IPS DF 19.7 (cell line): ENCODE measurements at places on chromosomes 4 and X.

DNA sequence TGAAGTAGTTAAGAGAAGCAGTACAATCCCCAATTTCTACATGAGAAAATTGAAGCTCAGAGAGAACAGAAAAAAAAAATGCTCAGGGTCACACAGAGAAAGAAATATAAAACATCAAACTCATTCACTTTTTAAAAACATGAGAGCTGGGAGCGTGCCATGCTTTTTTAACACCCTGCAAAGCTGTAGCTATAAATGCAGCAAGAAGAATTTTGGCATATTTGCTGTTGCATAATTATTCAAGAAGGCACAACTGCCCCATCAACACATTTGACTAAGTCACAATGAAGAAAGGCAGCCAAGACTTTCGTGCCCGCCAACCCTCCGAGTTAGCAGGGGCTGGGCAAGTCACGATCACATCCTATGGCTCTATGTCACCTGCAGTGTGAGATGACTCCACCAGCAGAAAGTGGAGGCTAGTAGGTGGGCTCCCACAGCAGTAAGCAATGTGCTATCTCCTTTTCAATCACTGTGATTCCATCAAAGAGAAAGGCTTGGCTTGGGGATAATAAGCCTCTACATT lies 214.8 kb downstream of the DHX15 start:
- DNase-seq: no peak

DNA sequence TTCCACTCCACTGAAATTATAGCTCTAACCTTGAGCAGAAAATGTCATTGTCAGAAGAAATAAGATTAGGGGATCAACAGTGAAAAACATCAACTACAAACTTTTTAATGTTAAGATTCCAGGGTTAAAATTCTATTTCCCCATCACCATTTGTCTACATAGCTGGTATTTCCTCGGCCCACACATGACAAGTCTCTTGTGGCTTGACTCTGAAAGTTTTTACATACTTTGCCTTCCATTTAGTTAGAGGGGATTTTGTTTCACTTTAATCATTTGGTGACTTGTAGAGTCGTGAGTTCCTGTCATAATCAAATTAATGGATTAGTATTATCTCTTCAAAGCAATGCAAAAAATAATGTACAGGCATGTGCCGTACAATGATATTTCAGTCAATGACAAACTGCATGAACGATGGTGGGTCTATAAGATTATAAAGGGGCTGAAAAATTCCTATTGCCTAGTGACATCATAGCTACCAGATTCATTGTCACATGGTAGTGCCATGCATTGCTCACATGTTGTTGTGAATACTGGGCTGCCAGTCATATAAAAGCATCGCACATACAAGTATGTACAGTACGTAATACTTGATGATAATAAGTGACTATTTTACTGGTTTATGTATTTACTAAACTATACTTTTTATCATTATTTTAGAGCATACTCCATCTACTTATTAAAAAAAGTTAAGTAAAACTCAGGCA lies 72.0 kb downstream of the ING2 start:
- no peak for DNase-seq

DNA sequence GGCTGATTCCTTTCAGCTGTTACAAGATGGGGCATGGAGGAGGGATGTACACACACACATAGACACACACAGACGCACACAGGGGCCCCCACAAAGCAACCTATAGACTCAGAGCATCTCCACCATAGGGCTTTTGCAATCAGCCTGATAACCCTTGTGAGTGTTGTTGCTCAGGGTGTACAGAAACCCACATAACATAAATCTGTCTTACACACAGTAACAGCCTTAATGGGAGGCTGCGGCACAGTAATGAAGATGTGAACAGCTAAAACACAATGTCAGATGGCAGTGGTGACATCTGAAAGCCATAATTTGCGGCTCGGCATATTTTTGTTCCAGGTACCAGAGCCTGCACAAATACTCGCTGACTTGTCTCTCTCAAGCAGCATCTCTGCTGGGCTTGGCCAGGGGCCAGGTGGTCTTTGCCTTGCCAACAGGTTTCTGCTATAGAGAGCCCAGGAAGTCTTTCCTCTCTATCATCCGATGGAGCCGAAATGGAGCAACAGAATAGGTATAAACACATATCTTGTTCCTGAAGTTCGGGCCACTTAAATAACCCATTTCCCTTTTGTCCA lies 357.2 kb upstream of the GATB start:
- no peak for DNase-seq

GRCh38 chr4:146235654-146236177 lies 21.4 kb downstream of the REELD1 start:
- DNase-seq: no peak

- no peak for DNase-seq
Measured at GRCh38 chrX:40144576-40144975, 46.8 kb upstream of the BCOR start.

DNA sequence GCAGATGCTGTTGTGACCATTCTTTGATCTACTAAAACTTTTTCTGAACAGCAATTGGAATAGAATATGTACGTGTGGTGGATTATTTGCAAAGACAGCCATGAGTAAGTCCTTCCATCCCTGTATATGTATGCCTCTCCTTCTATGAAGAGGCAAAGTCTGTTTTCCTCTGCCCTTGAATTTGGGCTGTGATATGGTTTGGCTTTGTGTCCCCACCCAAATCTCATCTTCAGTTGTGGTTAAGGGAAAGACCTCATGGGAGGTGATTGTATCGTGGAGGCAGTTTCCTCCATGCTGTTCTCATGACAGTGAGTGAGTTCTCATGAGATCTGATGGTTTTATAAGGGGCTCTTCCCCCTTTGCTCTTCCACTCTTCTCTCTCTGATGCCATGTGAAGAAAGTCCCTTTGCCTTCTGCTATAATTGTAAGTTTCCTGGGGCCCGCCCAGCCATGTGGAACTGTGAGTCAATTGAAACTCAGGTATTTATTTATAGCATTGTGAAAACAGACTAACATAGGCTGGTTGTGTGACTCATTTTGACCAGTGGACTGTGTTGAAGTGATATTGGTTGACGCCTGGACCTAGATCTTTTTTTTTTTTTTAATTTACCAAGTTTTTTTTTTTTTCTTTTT lies 108.3 kb upstream of the CAMK2D start:
- DNase-seq: no peak

- no peak for DNase-seq
Measured at GRCh38 chr4:42633605-42634388, 23.1 kb downstream of the ATP8A1 start.

- DNase-seq: no peak
Measured at GRCh38 chr4:88702782-88703181, 5.2 kb upstream of the NAP1L5 start.

GRCh38 chrX:110877326-110877725 lies 81.7 kb upstream of the CHRDL1 start:
- DNase-seq: no peak

DNA sequence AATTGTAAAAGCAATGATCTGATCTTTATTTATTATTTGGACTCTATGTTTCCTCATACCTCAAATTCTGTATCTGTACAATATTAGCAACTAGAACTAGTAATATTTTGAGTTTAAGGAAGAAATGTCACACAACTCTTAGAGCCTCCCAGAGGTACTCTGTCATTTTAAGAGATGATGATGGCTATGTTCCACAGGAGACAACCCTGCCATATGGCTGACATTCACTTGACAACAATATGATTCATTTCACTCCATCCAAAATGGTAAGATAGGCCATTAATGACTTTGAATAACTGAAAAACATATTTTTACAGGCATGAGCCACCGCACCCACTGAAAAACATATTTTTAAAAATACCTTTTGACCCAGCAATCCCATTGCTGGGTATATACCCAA lies 190.3 kb downstream of the MAML3 start:
- no peak for DNase-seq

- DNase-seq: no peak
Measured at GRCh38 chrX:426881-427280, 40.2 kb upstream of the PPP2R3B start.

- no peak for DNase-seq
Measured at GRCh38 chr4:37138789-37139188, 105.8 kb upstream of the NWD2 start.

- no peak for DNase-seq
Measured at GRCh38 chrX:41116948-41117347, 31.7 kb downstream of the USP9X start.

- no peak for DNase-seq
Measured at GRCh38 chr4:143858456-143858855, 46.9 kb downstream of the GYPE start.

- no peak for DNase-seq
Measured at GRCh38 chrX:131217989-131218388, 71.1 kb downstream of the IGSF1 start.

DNA sequence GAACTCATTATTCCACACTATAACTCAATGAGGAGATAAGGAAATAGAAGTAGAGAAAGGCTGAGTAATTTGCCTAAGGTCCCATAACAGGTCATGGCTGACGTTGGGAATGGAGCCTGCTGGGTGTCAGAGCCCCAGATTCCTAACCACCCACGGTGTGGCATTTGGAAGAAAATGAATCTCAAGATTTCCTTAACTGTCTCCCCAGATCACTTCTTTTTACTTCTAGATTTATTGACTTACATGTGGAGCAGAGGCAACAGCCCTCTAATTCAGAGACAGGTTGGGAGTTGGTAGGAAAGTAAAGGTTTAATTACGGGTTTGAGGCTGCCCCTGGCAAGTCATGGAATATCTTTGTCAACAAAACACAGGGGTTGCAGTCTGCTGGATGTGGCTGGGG lies 134.0 kb downstream of the ARHGAP10 start:
- DNase-seq: no peak

DNA sequence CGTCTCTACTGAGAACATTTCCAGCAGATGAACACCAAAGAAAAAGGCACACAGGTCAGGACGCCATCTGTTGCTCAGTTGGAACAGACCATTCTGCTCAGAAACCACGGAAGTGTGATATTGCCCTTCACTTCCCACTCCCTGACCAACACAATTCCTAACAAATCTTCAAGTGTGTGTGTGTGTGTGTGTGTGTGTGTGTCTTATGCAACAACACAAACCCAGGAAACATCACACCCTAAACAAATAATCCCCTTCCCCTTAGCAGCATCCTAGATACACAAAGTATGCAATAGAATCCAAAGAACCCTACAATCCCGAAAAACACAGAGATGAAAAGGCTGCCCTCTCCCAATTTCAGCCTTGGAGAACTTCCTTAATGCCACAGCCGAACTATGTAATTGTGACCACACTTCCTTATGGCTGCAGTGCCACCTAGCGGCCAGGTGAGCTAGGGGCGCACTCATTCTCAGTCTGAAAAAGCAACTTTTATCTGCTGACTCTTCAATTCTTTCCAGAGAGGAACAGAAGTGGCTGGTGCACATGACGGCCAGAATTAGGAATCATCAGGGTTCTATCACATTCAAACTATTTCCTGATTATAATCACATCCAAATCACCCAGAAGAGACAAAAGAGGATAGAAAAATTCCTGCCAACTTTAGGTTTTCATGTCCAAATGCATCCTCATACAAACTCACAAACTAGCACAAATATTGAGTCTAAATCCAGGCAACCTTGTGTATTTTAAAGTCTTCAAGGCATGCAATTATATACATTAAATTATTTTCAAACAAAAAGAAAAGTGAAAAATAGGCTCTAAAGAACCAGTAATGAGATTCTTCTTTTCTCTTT lies 164.9 kb downstream of the DHX15 start:
- DNase-seq: peak; percentile 35

- DNase-seq: no peak
Measured at GRCh38 chr4:39227906-39228305, 45.6 kb downstream of the WDR19 start.

DNA sequence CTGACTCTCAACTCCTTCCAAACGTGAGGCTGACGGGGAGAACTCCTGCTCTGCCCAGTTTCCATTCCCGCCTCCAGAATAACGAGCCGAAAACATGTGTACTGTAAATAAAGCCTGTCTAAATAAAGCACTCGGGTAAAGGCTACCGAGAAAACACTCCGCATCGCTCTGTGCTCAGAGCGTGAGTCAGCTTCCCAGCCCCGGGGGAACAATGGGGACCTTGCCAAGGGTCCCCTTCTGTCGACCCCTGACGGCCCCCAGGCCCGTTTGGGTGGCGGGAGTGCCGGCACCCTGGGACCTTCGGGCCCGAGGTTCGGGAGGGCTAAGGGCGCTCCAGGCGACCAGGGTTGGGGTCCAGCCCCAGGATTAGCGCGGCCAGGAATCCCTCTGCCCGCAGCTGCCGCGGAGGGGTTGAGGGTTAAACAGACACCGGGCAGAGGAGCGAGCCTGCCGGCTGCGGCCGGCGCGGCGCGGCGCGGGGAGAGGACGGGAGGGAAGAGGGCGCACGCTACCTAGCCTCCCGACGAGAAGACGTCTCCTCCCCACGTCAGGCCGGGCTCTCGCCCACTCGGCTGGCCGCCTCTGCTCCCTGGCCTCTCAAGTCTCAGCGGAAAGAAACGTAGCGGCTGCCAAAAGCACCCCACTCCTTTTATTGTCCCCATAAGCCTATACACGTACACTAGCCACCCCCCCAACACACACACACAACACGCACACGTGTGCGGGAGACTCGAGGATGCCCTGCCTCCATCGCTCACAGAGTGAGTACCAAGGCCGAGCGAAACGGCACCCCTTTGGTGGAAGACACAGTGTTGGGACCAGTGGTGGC lies 85.5 kb downstream of the BCOR start:
- DNase-seq: no peak

DNA sequence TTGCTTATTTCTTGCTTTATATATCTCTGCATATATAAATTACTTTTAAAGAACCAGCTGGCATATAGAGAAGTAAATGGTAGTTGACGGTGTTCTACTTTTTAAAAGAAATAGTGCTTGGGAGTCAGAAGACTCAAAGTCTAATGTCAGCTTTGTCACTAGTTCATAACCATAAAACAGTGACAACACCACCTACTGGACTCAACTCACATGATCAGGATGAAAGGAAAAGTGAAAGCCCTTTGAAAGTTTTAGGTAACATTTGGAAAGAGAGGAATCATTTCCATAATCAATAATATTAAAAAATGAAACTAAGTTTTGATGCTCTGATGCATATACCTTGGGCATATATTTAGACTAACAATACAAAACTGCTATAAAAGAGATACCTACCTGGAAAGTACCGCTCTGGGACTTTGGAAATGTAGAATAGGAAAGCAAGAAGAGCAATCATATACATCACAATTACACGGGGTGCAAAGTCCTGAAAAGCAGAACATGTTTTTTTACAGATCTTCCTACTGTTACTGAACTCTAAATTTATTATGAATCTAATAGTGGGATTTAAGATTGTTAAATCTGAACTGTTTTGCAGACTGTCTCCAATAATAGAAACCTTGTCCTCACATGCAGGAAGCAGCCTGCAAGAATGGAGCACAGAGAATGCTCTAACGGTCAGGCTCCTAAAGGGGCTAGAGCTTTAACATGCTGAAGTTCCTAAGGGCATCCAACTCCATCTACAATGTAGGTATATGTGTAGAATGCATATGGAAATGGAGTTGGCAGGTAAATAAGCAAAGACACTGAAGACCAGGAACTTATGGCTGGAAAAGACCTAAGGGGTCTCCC lies 15.6 kb downstream of the PAQR3 start:
- DNase-seq: no peak

- no peak for DNase-seq
Measured at GRCh38 chr4:1474126-1475090, 68.2 kb upstream of the NKX1-1 start.

- no peak for DNase-seq
Measured at GRCh38 chr4:108210989-108211835, 42.5 kb upstream of the LEF1 start.

- no peak for DNase-seq
Measured at GRCh38 chrX:95055991-95056390, 1382.0 kb downstream of the FAM133A start.
